ENCODE measurements at places on chromosomes 2 and 18.

DNA sequence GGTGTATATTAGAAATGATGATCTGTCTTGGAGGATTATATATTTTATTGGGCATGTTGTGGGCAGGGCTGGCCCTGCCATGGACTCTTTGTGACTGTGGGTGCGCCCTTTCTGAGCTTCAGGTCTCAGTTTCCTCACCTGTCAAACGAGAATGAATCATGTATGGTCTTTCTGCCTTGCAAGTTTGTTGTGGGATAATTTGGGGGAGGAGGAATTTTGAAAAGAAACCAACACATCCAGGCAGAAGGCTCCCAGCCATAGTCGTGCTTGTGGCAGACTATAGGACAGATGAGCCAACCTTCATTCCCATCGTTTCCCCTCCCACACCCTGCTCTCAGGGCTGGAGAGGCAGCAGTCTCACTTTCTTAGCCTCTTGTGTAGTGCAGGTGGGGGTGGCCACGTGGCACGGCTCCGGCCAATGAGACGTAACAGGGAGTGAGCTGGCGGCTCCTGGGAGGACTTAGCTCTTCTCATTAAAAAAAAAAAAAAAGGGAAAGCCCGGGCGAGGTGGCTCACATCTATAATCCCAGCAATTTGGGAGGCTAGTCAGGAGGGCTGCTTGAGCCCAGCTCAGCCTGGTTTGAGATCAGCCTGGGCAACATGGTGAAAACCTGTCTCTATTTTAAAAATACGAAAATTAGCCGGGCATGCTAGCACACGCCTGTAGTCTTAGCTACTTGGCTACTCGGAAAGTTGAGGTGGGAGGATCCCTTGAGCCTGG lies 63.1 kb downstream of the RHOB start:
- DNase-seq = no peak

DNA sequence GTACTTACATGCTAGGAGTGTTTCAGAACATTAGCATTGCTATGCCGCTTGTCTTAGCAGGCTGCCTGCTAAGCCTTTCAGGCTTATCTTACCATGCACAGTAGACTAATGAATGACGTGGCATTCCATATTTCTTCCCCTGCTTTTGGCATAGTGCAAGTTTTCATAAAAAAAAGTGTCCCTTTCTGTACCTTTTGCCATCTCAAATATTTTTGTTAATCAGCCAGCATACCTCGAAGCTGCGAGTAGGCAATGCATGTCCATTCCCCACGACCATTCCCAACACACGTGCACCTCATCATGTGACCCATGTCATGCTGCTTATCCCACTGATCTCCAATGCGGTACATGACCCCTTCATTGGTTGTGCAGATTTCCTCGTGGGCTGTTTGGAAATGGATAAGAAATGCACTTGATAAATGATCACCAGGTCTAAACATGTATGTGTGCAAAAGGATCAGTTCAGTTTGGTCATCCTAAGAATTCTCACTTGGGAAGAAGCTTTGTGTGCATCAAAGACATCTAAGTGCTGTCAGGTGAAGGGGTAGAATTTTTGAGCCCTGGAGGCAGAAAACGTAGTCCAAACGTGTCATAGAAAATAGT lies 13.9 kb downstream of the FN1 start:
- DNase-seq = no peak

DNA sequence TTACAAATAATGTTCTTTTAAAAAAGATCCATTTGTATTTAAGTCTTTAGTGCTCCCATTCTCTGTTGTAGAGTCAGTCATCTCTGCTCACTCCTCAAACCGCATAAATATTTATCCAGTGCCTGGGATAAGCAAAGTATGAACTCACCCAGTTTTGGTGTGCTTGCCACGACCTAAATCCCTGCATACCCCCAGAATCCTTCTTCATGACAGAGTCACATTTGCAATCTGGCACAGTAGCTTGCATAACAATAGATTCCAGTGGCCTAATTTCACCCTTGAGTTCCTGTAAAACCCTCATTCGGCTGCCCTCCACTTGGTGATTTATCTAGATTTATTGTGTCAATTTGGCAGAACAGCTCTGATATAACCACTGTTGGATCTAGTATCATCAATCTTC lies 92.9 kb downstream of the DTNA start:
- DNase-seq = no peak

DNA sequence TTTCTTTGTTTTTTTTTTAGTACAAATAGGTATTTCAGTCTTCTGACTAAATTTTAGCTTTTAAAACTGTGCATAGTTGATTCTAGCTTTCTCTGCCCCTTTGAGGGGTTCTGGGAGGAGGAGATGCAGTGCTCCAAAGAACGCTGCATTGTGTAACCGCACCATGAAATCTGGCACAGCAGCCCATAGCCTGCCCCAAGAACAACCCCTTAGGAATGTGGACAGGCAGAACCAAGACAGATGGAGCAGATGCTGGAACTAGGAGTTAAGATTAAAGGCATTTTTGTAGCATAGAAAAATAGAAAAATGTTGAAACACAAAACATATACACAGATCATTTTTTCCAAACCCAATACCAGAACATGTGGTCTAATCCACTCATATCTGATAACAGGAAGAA lies 187.5 kb downstream of the SCG2 start:
- no peak for DNase-seq

DNA sequence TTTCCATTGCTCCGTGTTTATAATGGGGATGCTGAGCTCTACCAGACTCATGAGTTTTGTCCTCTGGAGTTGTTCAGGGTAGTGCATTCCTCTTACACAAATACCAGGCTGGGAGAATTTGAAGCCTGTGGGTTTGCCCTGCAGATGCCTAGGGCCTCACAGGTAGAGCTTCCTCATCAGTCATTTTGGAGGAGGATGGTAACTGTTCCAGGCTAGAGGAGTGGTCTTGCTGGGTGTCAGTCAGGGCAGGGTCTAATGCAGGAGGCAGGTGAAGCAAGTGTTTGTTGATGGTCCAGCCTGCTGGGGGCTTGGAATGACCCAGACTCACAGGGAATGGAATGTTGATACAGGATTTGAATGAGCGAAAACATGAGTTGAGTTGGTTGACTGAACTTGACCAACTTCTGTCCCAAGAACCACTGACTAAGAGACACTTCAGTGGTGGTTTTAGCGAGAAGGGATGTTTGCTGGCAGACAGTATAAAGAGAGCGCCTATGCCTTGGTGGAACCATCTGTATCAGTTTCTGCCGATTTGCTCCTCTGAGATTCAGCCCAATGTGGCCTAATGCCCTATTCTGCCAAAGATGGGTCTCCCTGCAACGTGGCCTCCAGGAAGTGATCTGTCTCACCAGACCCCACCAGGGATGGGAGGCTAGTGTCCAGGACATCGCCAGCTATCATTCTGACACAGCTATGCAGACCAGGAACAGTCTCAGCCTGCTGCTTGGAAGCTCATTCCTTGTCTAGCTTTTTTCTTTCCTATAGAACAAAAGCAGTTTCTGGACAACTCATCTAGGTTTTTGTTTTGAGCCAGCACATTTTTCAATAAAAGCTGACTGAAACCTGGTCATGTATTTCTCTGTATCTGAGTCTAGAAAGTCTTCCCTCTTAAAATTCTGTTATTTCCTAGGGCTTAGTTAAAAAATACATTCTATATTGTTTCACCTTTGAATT lies 9.3 kb downstream of the IL1R2 start:
- DNase-seq = no peak

GRCh38 chr2:207394203-207394781 lies 135.5 kb upstream of the CREB1 start:
- no peak for DNase-seq

DNA sequence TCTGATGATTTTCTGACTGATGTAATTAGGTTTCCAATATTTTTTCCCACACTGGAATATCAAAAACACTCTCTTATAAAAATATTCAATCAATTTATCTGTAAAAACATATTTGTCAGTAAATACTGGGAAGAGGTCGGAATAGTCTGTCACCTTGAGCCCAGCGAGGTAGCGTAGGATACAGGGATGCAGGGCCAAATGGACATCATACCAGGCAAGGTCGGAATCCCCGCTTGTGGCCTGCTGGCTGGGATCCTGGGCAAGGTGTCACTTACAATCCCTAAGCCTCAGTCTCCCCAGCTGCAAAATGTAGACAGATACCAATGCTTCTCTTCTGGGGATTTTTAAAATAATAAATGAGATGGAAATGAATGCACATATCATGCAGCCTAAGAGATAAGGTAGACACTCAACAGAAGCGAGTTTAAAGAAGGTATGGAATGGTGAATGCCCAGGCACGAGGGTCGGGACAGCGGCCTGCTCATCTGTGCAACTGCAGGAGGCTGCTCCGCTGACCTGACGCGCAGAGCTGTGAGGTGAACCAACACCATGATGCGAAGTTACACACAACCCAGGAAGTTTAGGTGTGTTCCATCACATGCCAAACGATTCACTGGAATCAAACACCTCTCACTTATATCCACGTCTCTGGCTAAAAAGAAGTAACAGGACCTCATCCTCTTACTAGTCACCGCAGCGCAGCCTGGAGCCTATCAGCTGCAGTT lies 98.2 kb downstream of the EIPR1 start:
- no peak for DNase-seq
